Islet precursor cell (in vitro differentiated cells): ENCODE measurements at places on chromosomes 16 and 17.

DNA sequence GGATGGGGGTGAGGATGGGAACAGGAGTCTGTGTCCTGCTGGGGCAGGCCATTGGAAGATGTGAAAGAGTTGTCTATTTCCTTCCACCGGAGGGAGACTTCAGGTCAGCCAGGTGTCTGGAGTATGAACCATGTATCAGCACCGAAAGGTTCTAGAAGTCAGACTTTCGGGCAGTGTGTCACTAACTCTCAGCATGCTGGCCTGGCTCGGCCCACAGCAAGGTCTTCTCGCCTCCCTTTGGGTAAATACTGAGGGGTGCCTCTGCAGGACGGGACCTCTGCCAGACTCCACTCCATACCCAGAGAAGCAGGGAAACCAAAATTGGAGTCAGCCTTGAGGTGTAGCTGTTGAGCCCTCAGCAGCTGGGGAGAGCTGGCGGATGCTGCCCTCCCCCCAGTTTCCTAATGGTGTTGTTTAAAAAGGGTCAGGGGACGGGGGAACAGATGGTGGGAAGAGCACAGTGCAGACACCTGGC is 507 bp downstream of the CIITA start:
- no peak for DNase-seq

- DNase-seq, result no peak
These were observed 38.4 kb upstream of the IRX6 start for GRCh38 chr16:55285586-55285985.

- no peak for DNase-seq
These were observed 8.4 kb downstream of the TXNL4B start for GRCh38 chr16:72085002-72085401.

GRCh38 chr17:20010099-20010863 is 1.1 kb downstream of the SPECC1 start:
- no peak for DNase-seq

DNA sequence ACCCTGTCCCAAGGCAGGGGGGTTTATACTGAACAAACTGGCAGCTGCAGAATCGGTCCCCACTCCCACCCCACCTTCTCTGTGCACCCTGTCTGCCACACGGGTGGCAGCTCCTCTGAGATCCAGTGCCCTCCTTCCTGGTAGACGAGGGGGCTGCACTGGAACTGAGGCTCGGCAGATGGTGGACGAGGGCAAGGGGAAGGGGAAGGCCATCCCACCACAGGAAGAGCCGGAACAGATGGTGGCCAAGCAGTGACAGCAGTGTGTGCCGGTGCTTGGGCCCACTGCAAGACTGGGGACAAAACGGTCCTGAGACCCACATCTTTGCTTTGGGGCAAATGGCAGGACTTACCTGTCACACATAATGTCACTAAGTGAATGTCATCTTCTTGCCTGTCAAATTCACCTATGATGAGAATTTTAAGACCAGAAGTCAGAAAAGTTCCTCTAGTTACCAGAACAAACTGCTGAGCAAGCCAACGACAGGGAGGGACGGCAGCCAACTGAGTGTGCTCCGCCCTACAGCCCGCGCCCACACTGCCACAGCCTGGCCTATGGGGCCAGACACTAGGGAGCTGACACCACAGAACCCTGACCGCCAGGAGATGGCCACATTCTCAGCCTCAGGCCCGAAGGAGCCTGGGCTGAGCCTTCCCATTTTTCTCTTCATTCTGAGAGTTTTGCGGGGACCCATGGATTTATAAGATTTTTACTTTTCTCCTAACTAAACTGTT is 14.4 kb downstream of the NTAN1 start:
- peak; percentile 54 for DNase-seq

DNA sequence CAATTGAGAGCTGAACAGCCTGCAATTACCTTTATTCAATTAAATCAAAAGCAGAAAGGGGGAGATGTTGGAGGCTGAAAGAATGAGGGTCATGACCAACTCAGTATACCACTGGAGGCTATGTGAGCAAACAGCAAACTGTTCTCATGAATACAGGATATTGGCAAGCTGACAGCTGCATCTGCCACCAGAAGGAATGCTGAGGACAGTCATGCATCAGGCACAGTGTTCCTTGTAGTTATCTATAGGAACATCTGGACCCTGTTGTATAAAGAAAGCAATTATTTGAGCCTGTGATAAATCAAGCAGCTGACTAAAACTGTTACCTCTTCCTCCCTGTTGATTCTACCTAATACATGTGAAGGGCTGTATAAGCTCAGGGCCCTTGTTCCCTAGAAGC is 2064.6 kb downstream of the TP53TG3F start:
- DNase-seq, result no peak

GRCh38 chr17:57277923-57278604 is 21.7 kb downstream of the MSI2 start:
- no peak for DNase-seq

GRCh38 chr16:50259334-50260205 is 6.8 kb upstream of the ADCY7 start:
- peak; percentile 58 for DNase-seq

DNA sequence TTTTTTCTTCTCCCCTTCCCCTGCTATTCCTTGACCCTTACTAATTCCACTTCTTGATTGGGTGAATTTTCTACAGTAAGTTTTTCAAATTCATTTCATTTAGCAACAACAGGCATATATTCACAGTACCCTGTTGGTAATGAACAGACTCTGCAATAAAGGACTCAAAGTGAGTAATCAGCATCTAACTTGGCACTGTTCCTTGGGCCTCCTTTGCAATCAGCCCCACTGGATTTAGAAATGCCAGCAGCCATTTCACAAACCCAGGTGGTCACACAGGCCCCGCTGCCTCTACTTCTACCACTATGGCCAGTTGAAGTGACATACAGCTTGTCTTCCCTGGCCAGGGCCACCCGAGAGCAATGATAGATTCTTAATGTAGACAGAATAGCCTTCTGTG is 113.8 kb downstream of the CYB561 start:
- DNase-seq, result no peak

GRCh38 chr16:528111-529011 is 849 bp downstream of the CAPN15 start:
- DNase-seq, result no peak

- no peak for DNase-seq
These were observed 11.1 kb downstream of the NLRC5 start for GRCh38 chr16:57000271-57001025.

DNA sequence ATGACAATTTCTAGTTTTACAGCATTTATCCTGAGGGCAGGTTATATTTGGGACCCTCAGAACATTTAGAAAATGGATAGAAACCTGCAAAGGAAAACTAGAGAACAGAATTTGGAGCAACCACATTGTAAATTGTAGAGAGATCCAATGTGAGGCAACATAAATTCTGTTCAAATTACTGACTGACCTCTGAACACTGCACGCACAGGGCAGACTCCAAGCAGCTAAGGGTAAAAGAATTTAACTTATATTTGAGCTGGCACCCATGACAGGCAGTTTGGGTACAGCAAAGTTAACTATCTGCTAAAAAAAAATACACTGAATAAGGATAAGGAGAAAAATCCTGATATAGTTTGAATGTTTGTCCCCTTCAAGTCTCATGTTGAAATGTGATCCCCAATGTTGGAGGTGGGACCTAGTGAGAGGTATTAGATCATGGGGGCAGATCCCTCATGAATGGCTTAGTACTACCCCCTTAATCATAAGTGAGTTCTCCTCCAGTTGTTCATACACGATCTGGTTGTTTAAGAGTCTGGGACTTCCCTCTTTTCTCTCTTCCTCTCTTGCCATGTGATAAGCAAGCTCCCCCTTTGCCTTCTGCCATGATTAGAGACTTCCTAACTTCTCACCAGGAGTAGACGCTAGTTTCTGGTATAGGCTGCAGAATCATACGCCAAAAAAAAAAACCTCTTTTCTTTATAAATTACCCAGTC is 75.7 kb downstream of the FBXL20 start:
- DNase-seq, result no peak

DNA sequence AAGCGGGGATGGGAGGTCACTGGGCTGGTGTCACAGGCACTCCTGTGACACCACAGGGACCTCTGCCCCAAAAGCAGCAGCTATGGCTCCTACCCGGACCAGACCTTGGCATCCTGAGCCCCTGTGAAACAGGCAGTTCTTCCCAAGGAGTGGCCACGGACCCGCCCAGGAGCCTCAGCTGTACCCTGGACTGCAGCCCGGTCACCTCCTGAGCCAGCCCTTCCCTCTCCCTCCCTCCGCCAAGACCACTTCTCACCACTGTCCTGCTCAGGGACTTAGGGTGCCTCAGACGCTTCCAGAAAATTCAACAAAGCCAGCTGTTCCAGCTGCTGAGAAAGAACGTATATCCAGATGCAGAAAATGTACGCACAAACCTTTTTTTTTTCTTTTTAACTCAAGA is 13.9 kb upstream of the NCBP3 start:
- DNase-seq, result no peak

DNA sequence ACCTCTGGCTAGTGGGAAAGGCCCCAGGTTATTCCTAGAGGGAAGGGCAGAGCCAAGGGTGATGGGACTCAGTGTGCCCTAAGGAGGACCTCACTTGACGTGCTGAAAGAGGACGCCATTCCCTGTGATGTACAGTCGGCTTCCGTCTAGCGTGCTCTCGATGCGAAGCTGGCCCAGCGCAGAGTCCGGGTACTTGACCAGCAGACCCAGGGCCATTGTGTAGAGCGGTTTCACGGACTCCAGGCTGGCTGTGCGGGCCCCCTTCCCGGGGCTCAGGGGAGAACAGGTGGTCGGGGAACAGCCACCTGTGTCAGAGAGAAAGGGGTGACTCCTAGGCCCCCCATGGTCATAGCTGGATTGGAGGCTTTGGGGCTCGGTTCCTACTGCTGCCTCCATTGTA is 19.9 kb downstream of the PLEKHG4 start:
- DNase-seq, result peak; percentile 17

- DNase-seq, result no peak
These were observed 5.2 kb downstream of the PLXDC1 start for GRCh38 chr17:39146273-39146672.

DNA sequence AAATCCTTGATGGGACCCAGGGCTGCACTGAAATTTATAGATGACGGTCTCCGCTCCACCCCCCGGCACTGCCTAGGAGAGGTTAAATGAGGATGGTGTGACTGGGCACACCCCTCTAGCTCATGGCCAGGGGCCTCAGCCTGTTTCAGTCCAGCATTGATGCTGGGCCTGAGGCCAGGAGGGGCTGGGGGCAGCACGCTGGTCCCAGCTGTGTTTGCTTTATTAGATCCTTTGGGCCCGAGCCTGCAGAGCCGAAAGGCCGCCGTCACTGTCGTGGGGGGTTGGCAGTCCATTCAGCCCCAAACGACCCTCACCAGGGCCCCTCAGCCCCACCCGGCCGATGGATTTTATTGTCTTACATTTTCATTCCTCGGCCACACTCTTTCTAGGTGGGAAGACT is 10.8 kb upstream of the DOK4 start:
- DNase-seq, result peak; percentile 49

DNA sequence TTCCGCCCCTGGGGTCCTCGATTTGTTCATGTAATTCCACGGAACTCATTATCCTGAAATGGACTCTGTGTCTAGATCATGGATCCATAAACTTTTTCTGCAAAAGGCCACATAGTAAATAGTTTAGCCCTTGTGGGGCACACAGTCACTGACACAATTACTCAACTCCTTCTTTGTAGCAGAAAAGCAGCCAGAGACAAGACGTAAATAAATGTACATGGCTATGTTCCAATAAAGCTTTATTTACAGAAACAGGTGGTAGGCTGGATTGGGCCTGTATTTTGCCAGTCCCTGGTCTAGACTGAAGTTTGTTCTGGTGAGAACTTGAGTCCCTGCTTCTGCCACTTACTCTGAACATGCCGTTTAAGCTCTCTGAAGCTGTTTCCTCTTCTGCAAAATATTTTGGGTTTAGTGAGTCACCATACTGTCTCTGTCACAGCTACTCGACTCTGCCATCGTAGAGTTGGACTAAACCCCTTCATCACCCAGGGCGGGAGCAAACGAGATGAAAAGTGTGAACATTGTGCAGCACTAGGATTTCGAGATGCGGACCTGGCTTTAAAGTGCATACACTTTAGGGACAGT is 61.9 kb upstream of the FOXF1 start:
- DNase-seq, result no peak

DNA sequence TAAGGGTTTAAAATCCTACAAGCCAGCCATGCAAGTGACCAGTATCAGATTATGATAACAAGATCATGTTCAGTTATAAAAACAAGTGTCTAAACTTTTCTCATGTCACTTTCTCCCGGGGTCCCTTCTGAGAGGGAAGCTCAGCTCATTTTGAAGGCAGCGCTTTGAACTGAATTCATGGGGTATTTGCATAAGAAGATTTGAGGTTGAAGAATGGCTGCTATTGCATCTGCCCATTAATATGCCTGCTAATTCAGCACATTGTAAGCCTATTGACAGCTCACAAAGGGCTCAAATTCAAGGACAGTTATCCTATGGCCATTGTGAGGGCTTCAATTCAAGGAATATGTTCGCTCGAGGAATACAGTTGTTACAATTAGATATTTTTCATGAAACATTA is 290.2 kb upstream of the IRX3 start:
- DNase-seq, result no peak

DNA sequence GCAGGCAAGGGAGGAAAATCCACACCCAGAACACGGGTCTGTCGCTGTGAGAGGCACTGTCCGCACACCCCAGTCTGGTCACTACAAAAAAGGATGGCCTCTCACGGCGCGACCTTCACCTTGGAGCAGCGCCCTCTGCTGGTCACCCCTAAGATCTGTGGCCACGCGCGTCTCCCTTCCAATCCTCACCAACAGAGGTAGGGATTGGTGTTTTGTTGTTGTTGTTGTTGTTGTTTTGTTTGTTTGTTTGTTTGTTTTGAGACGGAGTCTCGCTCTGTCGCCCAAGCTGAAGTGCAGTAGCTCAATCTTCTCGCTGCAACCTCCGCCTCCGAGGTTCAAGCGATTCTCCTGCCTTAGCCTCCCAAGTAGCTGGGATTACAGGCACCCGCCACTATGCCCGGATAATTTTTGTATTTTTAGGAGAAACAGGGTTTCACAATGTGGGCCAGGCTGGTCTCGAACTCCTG is 15.0 kb upstream of the C17orf58 start:
- peak; percentile 86 for DNase-seq

GRCh38 chr16:75106351-75107274 is 10.0 kb downstream of the LDHD start:
- peak; percentile 57 for DNase-seq

GRCh38 chr17:80449194-80449929 is 27.0 kb downstream of the NPTX1 start:
- DNase-seq, result no peak

DNA sequence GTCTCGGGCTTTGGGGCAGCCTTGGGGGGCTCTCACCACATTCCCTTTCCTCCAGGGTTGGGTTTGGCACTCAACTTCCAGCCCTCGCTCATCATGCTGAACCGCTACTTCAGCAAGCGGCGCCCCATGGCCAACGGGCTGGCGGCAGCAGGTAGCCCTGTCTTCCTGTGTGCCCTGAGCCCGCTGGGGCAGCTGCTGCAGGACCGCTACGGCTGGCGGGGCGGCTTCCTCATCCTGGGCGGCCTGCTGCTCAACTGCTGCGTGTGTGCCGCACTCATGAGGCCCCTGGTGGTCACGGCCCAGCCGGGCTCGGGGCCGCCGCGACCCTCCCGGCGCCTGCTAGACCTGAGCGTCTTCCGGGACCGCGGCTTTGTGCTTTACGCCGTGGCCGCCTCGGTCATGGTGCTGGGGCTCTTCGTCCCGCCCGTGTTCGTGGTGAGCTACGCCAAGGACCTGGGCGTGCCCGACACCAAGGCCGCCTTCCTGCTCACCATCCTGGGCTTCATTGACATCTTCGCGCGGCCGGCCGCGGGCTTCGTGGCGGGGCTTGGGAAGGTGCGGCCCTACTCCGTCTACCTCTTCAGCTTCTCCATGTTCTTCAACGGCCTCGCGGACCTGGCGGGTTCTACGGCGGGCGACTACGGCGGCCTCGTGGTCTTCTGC is 8.4 kb downstream of the SLC16A3 start:
- no peak for DNase-seq
